ENCODE measurements at places on chromosomes 3 and 15. TPM values are rescaled to one million over a fixed set of nuclear protein-coding genes. Genes with fewer than 3 reads are reported as not detected.

PIF1 gene
- total RNA-seq: 1.0 TPM

CLDN16 gene
- total RNA-seq: not detected

RBP2 gene
- not detected for total RNA-seq

TAGLN3 gene
- total RNA-seq: not detected

JAGN1 gene
- 19.3 TPM for total RNA-seq

SERPINI2 gene
- total RNA-seq: not detected

MUC13 gene
- total RNA-seq: not detected

All from naive thymus-derived CD4-positive, alpha-beta T cell (primary cell).